T follicular helper cell (primary cell): ENCODE measurements at places on chromosomes 7 and 10.

DNA sequence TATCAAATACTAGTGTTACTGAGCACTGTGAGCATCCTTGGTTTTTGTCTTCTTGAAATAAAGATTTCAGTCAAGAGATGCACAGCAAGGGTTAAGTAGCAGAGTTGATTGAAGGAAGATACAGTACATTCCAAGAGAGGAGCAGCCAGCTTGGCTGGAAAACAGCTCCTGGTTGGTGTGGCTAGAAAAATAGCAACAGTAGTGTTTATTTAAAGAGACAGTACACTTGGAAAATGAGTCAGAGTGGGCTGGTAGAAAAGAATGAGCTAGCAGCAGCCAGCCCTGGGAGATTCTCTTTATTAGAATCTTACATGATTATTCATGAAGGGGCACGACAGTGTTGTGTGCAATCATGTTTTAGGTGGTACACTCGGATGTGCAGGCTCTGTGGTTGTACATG is 1016.4 kb upstream of the SORCS1 start:
- DNase-seq: no peak

DNA sequence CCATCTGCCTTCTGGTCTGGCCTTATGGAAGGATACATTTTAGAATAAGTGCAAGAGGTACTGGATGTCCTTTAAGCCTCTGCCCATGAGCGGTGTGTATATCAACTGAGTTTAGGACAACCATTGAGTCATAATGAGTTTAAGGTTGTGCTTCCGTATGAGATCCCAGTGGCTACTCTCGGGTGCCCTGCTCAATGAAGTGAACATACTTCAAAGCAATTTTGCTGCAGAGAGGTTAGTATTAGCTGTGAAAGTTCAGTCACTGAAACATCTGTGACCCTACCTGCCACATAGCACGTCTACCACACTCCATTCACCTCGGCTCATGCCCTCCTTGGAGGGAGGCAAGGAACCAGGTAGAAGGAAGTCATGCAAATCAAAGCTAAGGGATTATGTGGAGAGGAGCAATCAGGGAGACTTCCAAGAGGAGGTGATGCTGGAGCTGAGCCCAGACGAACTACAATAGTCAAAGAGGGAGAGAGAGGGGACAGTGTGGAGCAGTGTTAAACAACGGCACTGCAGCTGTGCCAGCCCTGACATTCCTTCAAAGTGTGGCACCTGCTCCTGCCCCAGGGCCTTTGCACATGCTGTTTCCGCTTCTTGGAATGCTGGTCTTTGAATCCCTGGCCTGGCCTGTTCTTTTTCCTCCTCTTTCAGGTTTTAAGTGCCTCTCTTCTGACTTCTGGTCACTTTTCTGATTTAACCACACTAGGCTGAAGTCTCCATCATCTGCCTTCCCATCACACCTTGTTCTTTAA is 25.4 kb downstream of the BTBD16 start:
- no peak for DNase-seq

- DNase-seq: no peak
Measured at GRCh38 chr10:34359435-34359813, 455.7 kb downstream of the PARD3 start.

DNA sequence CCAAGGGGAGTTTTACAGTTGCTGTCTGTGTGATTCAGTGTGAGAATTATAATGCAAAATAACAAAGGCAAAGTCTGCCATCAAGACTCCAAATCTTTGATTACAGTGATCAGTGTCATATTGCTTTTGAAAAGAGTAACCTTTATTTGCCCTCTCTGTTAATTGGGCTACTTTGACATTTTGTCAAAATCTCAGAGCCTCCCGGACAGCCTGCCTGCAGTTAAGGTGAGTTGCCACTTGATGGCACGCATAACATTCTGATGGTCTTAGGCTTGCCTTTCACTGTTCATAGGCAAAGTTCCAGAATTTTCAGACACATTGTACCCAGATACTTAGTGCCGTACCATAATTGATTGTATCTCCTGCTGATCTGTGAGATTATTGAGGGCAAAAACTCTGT is 253.5 kb downstream of the ABCA13 start:
- no peak for DNase-seq

DNA sequence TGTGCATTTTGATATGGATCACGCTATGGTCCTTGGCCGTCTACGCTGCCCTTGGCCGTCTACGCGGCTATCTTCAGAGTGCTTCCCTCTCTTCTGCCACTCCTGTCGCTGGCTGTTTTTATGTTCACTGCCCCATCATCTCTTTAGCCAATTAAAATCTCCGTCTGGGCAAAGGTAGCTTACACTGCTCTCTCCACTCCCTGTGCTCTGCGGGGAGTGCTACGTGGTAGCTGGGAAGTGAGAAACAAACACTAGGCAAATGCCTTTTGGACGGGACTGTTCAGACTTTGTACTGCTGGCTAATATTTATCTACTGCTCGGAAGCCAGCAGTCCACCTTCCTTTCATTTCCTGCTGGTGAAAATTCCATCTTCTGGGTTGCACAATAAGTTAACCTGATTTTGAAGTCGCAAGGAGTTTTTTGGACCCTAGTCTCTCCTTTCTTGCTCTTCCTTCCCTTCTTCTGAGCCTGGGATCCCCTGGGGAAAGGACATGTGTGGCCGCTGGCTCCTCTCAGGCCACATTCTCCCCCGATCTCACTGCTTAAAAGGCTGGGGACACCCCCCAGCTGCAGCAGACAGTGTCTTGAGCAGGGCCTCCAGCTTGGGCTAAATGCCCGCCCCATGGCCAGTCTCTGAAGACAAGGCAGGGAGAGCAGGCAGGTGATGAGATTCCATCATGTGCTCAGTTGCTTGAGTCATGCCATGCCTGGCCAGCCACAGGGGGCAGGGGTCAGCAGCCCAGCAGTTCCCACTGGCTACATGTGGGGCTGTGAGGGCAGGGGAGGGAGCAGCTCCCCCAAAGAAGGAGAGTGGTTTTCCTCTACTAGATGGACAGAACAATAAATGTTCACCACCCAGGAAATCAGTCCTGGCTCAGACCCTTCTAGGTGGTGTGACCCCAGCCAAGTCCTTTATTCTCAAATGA is 25.5 kb upstream of the RBM33 start:
- no peak for DNase-seq

- no peak for DNase-seq
Measured at GRCh38 chr10:110730345-110731050, 86.4 kb downstream of the RBM20 start.

GRCh38 chr10:1698185-1698584 is 39.1 kb downstream of the ADARB2 start:
- DNase-seq: no peak

DNA sequence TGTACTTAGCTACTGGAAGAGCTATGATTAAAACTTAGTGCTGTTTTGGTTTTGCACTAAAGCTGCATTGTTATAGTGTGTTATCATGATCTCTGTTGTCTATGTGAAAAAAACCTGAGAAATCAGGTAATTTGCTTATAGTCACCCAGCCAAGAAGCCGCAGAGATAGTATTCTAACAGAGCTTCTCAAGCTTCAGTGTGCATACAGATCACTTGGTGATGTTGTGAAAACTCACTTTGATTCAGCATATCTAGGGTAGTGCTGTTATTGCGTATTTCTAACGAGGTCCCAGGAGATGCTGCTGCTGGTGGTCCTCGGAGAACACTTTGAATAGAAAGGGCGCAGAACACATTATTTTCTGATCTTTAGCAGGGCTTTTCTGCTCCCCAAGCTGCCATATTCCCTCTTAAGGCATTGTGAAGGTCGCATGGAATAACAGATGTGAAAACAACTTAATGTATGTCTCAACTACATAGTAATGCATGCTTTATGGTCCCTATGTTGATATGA is 68.4 kb upstream of the PDCD4 start:
- DNase-seq: no peak

GRCh38 chr7:3440509-3440908 is 139.5 kb downstream of the SDK1 start:
- DNase-seq: no peak

GRCh38 chr10:22690158-22690557 is 24.2 kb downstream of the PIP4K2A start:
- DNase-seq: no peak

- DNase-seq: no peak
Measured at GRCh38 chr7:30531286-30531685, 26.7 kb upstream of the GGCT start.

GRCh38 chr7:12571691-12572090 is 1.2 kb downstream of the SCIN start:
- no peak for DNase-seq

DNA sequence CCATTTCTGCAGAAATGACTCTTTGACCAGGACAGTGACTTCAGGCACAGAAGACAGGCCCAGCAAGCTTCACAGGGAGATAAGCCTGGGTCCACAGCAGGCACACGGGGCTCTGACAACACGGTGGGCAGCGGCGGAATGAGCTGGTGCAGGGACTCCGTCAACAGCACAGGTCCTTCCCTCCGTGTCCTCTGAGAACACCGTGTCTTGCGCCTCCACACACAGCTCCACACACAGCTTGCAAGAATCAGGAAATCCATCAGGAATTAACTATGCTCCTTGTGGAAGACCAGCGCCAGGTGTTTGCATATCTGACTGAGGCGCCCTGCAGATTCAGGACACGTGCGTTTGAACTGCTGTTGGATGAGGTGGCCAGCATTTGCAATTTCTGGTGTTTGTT is 39.6 kb downstream of the TCERG1L start:
- DNase-seq: no peak

GRCh38 chr10:24642921-24643678 is 80.6 kb downstream of the ARHGAP21 start:
- DNase-seq: no peak

- DNase-seq: no peak
Measured at GRCh38 chr10:44801383-44802327, 109.5 kb upstream of the TMEM72 start.

- no peak for DNase-seq
Measured at GRCh38 chr7:30829471-30829870, 58.3 kb downstream of the MINDY4 start.

GRCh38 chr7:44535348-44536064 is 5.6 kb downstream of the NPC1L1 start:
- no peak for DNase-seq

GRCh38 chr7:112226701-112227276 is 20.3 kb downstream of the ZNF277 start:
- DNase-seq: no peak

DNA sequence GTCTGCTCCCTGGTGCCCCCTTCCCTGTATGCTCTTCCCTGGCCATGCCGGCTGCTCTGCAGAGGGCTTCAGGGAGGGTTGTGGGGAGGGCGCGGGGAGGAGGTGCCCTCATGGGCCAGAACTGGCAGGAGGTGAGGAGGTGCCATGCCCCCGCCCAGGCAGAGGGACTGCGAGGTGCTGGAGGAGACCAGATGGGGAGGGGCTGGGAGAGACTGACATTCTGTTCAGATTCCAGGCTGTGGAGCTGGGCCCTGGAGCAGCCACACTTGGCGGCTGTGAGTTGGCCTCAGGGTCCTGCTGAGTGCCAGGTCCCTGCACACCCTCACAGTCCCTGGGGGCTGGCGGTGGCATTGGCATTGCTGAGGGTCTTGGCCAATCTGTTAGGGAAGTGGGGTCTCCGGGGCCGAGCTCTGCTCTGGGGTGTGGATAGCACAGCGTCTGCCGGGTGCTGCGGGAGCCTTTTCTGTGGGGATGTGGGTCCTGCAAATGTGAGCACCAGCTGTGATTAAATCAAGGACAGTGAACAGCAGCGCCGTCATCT is 25.4 kb downstream of the INPP5A start:
- no peak for DNase-seq

DNA sequence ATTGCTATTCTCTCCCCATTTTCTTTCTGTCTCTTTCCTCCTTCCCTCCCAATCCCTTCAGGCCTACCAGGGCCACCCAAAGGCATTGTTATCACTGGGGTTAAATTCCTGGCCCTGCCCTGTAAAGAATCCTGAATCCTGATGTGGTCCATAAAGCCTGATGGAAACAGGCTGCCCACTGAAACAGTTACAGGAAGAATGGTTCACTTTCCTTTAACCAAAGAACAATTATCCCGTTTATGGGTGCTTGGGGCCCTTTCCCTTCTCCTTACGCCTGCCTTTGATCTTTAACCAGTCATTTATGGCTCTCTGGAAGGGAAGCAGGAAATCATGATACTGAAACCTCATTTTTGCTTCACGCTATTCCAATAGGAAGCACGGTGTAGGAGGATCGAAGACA is 273.1 kb upstream of the NEBL start:
- no peak for DNase-seq

DNA sequence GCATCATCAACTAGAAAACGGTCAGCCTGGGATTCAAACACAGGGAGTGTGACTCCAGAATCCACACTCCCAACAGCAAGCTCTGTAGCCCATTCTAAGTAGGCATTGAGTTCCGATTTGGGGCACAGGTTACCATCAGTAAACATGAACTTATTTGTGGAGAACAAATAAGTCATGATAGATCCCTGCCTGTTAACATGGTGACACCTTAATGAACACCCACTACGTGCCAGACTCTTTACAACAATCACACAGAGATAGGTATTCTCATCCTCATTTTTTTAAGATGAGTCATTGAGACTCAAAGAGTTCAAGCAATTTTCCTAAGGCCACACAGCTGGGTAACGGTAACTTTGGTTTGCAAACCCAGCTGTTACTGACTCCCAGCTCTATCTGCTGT is 91.5 kb downstream of the LYZL2 start:
- DNase-seq: no peak

DNA sequence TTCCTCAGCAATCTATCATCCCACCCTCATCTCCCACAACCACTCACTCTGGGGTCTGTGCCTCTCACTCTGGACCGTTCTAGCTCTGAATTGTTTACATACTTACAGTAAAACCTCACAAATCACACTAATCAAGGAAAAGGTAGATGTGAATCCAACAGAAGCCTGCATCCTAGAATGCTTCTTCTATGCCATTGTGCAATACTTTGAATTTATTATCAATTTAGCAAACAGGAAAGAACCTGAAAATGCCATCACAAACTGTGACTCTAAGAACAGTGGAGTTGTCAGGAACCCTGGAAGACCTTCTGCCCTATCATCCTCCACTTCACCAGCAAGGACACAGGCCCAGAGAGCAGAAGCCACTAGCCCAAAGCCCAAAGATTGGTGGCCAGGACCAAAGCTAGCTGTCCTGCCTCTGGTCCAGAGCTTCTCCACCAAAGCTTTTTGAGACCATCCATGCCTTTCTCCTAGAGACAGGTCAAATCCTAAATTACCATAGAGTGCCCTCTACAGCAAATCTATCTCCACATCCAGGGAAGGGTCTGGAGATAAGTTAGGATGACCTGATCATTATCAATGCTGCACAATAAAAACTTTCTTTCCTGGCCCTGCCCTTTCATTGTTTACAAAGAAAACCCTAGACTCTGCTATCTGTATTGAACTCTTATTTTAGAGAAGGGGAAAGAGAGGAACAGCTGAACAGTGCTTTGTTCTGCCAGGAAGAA is 2.4 kb downstream of the SORBS1 start:
- DNase-seq: no peak

GRCh38 chr10:13715100-13715499 is 128.3 kb downstream of the PRPF18 start:
- no peak for DNase-seq

GRCh38 chr10:815338-816090 is 116.0 kb downstream of the LARP4B start:
- DNase-seq: no peak

DNA sequence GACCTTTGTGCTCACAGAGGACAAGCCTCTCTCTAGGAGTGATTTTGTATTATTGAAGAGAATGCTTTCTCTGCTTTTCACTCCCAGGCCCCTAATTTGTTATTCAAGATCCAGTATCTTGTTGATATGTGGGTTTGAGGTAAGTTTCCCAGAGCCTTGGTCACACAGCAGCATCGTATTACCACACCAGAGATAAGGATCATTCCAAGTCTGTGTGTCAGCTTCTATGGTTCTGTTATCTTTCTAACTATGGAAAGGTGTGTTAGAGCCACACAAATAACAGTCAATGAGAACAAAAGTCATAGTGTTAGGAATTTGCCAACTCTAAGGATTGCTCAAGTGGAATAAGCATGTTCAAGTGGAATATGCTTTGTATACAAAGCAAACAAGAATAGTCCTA is 1208.3 kb downstream of the GATA3 start:
- DNase-seq: no peak
